Urinary bladder (tissue), 4 donors: ENCODE measurements at places on chromosomes 3 and 15.

- no peak for DNase-seq
Observed at GRCh38 chr3:151890721-151891141, 17.3 kb downstream of the SUCNR1 start.

DNA sequence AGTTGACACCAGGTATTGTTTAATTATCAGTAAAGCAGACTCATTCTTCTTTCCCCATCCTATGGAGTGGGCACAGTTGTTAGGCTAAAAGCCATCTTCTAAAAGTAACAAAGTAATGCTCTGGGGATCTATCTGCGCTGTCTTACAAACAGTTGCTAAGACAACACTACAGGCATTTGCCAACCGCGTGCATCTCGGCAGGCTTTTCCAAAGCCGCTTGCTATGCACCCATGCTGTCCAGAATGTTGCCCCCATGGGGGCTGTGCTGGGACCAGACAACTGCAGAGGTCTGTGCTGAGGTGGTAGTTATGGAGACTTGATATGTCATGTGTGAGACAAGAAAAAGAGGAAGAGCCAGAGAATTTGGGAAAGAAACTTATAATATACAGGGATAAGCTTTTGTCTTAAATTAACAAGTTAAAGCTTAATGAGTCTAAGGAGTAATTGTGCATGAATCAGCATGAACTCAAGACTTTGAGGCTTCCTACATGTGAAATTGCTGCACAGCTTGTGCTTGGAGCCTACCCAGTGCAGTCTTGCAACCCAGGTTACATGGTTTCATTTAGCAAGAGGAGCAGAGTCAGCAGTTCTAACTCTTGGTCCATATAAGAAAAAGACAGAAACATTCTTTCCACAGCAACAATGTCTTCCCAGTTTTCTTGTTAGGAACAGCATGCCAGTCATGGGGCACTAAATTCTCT lies 38.9 kb upstream of the DCLK3 start:
- no peak for DNase-seq

DNA sequence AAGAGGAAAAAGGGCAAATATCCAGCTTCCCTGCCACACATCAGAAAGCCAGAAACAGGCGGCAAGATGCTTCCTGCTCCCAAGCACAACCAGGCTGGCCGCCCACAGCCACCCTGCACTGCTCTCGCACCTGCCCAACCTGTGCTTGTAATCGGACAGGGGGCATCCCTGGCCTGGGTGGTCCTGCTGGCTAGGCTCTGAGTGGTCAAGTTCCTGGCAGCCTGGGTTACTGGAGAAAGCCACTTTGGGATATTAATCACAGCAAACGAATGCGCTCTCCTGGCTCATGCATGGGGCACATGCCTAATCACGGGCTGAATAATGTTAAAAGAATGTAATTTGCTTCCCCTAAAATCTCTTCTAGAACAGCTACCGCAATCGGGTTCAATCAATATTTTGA lies 442.4 kb downstream of the MCTP2 start:
- DNase-seq: no peak

DNA sequence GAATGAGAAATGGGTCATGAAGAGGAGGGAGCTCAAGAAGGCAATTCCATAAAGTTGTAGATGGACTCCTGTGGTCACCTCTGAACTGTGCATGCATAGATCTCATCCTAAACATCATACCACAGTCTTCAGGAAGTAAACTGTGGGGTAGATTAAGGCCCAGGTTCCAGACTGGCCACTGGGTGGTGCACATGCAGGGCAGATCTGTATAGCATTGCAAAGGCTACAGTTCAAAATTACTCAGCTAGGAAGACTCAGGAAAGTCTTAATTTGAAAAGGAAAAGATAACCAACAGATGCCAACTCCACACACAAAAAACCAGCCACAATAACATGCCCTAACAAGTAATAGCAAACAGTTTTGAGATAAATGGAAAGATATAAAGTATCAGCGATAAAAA lies 20.3 kb downstream of the KY start:
- DNase-seq: no peak

DNA sequence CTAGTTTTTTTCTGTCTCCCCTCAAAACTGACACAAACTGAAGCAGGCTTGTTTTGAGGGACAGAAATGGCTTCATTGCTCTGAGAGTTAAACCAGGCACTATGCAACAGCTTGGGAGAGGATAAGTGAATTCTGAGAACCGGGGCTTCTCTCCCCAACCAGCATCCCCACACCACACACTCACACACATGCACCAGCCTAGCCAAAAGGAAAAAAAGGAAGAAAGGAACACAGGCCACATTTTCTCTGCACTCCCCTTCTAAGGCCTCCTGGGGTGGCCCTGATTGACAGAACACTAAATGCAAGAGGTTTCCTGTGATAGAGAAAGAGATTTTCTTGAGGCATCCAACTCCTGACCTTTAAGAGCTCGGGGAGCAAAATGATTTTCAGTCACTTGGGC lies 177.5 kb downstream of the TLE3 start:
- DNase-seq: no peak

- DNase-seq: no peak
Observed at GRCh38 chr15:73927003-73927475, 777 bp downstream of the LOXL1 start.

- peak; percentile 21 for DNase-seq
Observed at GRCh38 chr3:187913617-187914033, 168.4 kb upstream of the BCL6 start.

DNA sequence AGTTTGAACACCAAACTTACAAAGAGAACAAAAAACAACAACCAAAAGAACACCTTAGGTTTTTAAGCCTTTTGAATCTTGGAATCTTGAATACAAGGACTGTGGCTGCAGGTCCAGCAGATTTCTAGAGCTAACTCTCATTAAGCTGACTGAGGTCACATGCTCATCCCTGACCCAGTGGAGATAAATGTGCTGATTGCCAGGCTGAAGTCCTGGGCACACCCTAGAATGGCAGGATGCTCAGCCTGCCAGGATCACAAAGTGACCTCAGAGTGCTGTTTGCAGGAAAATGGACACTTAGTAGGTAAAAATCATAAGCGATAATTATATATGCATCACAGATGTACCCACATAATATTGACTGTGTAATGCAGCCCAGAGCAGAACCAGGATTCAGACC lies 245.3 kb upstream of the NR2E3 start:
- no peak for DNase-seq

GRCh38 chr3:129197321-129197720 lies 13.6 kb upstream of the CNBP start:
- no peak for DNase-seq

- no peak for DNase-seq
Observed at GRCh38 chr3:153348457-153349107, 186.6 kb downstream of the RAP2B start.

- no peak for DNase-seq
Observed at GRCh38 chr3:190070622-190071347, 49.9 kb downstream of the P3H2 start.

GRCh38 chr3:155664925-155665695 lies 79.8 kb downstream of the PLCH1 start:
- DNase-seq: peak; percentile 36

GRCh38 chr3:34140616-34141015 lies 342.2 kb downstream of the PDCD6IP start:
- no peak for DNase-seq

- DNase-seq: no peak
Observed at GRCh38 chr3:127254730-127255129, 33.1 kb downstream of the PRR20G start.

- no peak for DNase-seq
Observed at GRCh38 chr3:197456261-197457091, 99.3 kb downstream of the BDH1 start.

- DNase-seq: no peak
Observed at GRCh38 chr15:65095011-65095746, 18.6 kb downstream of the KBTBD13 start.

DNA sequence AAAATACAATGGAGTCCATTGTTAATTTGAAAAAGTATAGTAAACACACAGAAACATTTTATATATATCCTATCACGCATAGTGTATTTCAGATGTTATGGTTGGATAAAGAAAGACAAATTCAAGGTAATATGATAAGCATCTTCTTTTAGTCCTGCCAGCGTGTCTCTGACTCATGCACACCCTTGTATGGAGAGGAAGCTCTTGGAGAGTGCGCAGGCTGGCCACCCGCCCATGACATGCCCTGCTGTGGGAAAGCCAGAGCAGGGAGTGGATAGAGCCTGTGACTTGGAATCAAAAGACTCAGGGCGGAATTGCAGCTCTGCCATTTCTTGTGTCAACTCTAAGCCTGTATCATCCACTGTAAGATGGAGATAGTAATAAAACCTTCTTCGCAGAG lies 23.0 kb upstream of the COPG1 start:
- no peak for DNase-seq

GRCh38 chr15:68815598-68815997 lies 5.1 kb downstream of the ANP32A start:
- DNase-seq: no peak

GRCh38 chr15:53851110-53851848 lies 91.8 kb upstream of the WDR72 start:
- DNase-seq: no peak

- no peak for DNase-seq
Observed at GRCh38 chr3:15310491-15311370, 21.7 kb downstream of the SH3BP5 start.

DNA sequence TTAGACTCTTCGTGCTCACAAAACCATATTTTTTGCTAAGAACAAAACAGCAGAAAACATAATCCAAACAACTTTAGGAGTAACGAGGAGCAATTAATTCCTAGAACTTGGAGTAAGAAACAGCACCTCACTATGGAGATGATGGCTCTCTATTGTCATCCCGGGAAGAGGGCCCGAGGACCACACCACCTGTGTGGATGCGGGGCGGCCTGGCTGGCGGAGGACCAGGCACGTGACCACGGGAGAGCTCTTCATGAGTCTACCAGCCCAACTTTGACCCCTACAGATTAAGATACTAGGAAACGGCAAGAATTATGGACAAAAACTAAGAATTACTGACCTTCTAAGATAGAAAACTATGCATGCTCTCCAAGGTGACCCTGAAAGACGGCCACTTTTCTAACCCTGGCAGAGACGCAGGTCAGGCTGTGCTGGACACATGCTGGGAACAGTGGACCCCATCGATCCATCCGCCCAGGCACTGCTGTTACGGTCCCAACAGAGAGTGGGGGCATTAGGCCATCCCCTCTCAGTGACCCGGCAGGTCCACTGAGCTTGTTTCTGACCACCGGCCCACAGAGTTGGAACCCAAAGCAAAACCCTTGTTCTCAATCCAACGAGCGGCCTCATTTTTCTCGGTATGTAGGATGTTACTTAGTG lies 13.1 kb upstream of the OCA2 start:
- DNase-seq: no peak

DNA sequence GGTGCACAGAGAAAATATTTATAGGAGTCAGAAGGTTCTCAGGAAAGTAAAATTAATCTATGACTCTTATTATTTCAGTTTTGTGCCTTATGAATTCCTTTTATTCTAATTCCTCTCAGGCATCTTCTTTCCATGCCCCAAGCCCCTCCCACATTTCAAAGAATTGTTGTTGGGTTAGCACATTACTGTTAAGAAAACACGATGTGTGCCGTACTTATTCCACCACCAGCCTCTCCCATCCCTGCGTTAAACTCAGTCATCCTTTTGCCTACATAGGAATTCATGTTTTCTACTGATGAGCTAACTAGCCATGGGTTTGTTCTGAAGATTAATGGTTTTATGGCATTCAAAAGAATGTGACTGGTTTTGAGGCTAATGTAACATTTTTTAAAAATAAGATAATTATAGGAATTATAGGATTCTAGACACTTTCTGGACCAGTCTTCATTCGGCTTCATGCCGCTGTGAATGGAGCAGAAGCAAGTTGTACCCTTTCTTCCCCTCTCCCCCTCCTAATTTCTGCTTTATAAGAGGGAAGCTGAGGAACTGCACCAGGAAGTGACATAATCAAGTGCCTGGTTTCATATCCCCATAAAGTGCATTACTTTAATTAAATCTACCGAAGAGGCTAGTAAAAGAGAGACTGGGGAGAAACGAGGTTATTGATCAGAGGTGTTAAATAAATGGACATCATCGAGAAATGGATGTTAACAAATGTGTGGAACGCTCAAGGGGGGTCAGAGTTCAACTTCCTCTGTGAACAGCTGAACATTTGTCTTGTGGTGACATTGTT lies 12.3 kb upstream of the MB21D2 start:
- no peak for DNase-seq

DNA sequence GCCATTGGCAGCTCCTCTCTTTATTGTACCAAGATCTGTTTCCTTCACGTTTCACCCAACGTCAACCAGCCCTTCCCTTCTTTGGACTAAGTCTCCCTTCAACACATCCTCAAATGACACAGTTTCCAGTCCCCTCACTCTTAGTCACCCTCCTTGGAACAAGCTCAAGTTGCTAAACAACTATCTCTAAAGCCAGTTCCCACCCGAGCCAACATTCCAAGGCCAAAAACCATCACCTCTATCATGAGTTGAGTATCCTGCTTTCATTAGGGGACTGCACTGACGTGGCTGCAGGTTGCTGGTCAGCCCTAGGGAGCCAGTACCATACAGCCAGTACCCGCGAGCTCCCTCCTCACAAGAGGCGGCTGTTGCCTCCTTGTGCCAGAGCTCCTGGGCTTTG lies 73.8 kb downstream of the LIPC start:
- no peak for DNase-seq

DNA sequence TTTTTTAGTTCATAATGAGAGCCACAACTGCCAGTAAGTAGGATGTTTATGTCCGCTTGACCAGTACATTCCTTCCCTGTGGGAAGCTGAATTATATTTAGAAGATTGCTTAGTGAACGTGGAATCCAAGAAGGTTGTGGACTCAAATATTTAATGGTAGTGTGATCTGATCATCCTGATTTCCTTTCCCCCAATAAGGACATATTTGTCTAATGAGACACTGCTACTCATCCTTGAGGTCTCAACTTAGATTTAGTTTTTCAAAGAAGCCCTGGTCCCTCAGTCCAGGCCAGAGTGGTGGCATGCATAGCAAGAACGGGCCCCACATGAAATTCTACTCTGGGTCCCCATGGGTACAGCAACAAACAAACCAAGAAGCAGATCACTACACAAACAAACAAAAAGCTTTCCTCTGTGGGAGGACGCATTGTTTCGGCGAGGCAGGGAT lies 60.8 kb downstream of the USP13 start:
- no peak for DNase-seq

GRCh38 chr3:190864002-190864401 lies 1.5 kb upstream of the GMNC start:
- no peak for DNase-seq

GRCh38 chr3:58688574-58688973 lies 22.0 kb upstream of the FAM3D start:
- DNase-seq: no peak

DNA sequence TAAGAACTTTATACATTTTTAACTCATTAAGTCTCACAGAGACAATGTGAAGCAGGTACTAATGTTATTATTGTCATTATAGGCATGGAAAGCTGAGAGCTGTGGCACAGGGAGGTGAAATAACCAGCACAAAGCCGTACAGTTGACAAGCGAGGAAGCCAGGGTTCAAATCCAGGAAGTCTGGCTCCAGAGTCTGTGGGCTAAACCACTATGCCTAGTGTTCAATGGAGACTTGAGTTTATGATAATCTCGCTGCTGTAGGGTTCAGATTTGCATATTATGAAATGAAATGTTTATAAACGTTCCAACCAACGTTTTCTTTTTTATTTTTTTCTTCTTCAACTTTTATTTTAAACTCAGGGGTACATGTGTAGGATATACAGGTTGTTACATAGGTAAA lies 60.0 kb downstream of the CHST2 start:
- DNase-seq: no peak

- DNase-seq: no peak
Observed at GRCh38 chr3:141413801-141414689, 45.7 kb downstream of the ZBTB38 start.
